Right hindlimb (tissue), 1 donor: ENCODE measurements at places on chromosomes 4 and X.
A peak's percentile ranks its signal among the peaks of the same experiment; 100 is the strongest.

GRCh38 chrX:25002661-25003020, 13.1 kb downstream of the ARX start:
- DNase-seq: no peak

DNA sequence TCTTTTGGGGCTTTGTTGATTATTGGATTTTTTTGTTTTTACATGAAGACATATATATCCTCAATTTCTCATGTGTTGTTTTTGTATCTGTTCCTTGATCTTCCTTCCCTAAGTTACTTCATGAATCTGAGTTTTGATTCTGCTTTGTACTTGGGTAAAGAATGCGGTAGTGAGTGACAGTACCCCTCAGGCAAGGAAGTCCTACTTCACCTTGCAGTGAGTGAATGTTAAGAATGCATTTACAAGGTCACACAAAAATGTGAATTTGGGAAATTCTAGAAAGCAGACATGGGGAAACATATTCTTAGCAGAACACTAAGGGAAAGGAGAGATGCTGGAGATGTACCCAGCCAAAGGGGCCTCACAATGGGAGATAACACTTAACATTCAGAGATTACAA, 373.1 kb upstream of the LCORL start:
- no peak for DNase-seq

DNA sequence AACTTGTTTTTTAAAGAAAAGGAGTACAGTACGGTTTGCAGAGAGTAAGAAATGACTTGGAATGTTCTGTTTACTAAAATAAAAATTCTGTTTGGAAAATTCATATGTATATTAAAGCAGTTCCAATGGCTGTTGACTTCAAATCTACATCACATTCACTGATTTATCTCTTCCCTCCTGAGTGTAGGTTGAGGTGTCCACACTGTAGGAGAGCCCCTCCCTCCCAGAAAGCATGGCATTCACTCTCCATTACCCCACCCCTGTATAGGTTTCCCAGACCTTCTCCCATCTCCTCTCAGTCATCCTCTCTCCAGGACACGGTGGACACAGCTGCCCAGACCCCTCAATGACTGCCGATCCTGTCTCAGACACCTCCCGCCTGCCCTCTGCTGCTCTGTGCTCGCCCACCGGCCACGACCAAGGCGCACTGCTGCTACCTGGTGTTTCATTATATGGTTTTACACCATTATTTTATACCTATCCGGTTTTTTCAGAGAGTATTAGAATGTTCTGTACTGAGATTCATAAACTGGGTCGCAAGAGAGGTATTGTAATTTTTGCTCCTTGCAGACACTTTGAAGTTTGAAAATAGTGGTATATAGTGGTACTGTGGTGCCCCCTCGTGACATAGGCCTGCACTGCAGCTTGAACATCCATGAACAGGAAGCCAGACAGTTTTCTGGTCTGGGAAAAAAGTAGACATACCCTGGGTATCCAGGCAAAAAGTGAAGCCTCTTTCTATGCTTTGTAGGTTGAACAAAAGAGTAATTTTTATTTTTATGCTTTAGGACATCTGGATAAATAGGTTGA, 38.8 kb upstream of the BEX4 start:
- peak; percentile 60 for DNase-seq

DNA sequence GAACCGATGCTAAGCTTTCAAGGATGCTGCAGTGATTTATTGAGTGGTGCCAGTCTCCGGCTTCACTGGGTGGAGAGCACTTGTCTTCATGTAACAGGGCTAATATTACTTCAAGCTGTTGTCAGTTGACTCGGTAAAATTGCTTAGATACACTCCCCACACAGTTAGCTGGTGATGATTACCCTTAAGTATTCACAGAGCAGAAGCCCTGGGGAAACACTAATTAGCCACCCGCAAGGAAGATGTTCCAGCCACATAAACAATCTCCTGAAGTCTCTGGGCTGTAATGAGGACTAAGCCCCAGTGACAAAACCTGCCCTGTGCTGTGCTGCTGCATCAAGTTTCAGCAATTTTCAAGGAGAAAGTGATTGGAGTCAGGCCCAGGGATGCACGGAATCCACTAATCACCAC, 37.3 kb upstream of the GK2 start:
- peak; percentile 19 for DNase-seq

- no peak for DNase-seq
Measured at GRCh38 chr4:187883049-187883448, 112.5 kb upstream of the ZFP42 start.

DNA sequence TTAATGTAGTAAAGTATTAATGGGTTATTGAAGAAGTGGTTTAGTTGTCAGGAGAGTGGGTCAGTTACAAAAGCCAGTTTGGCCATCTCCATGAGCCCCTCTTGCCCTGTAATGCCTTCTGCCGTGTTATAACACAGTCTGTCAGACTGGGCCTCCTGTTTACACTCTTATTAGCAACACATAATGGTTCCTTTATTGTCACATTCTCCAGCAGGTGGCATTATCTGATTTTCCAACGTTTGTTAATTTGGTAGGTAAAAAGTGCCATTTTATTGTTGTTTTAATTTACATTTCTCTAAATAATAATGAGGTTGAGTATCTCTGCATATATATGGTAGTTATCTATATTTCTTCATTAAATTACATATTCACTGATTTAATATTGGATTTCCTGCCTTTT, 560.8 kb downstream of the FGF13 start:
- no peak for DNase-seq

GRCh38 chr4:4729206-4729605, 130.3 kb upstream of the MSX1 start:
- DNase-seq: no peak
